ENCODE measurements at places on chromosomes 4 and X.

- H3K4me1 ChIP-seq, result peaks cover 16% of the 10 kb centered on the region
- DNase-seq, result no peak
- peak overlapping the region; percentile 94 for H3K4me3 ChIP-seq
- H3K27ac ChIP-seq, result no peak overlapping the region
- H3K36me3 ChIP-seq, result peaks cover 3% of the 10 kb centered on the region
Observed at GRCh38 chr4:151013491-151013890, 1.6 kb downstream of the LRBA start.

GRCh38 chr4:65696436-65696835, 26.1 kb upstream of the EPHA5 start:
- no peaks in the 10 kb centered on the region for H3K36me3 ChIP-seq
- H3K4me3 ChIP-seq, result no peak overlapping the region
- no peaks in the 10 kb centered on the region for H3K27me3 ChIP-seq
- no peak for DNase-seq

GRCh38 chr4:114684462-114684861, 85.9 kb downstream of the UGT8 start:
- no peaks in the 10 kb centered on the region for H3K36me3 ChIP-seq
- no peak overlapping the region for H3K4me3 ChIP-seq
- no peaks in the 10 kb centered on the region for H3K27me3 ChIP-seq

DNA sequence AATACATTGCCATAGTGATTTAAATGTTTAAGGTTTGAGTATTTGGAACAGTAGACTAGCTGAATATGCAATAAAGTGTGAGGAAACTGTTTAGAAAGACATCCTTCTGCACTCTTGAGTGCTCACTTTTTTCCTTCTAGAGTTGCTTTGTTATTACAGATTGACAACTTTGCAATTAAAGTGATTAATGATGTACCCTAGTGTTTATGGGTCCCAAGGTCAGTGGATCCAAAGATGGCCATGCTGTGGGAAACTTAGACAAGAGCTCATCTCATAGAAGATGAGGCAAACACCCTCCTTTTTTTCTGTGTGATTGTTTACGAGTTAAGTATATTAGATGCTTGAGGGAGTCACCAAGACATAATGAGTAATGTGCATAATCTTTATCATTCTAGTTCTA, 118.8 kb downstream of the PDLIM5 start:
- H3K27ac ChIP-seq, result no peak overlapping the region
- DNase-seq, result no peak
- no peaks in the 10 kb centered on the region for H3K4me1 ChIP-seq
- no peaks in the 10 kb centered on the region for H3K36me3 ChIP-seq
- H3K27me3 ChIP-seq, result no peaks in the 10 kb centered on the region
- H3K4me3 ChIP-seq, result no peak overlapping the region

DNA sequence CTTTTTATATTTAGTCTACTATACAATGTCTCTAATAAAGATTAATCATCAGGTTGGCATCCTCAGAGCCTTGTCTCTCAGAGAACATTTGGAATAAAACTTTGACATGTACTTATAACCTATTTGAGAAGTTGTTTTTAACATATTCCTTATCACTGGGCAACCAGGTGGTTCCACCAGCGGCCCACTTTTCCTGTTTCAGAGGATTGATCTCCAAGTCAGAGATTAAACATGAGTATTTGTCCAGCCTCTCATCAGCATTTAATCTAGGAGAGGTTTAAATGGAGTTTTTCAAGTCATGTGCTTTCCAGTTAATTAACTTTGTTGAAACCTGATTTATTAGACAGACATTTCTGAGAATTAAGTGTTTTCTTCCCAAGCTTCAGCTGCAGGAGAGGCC, 345.5 kb downstream of the GRXCR1 start:
- no peaks in the 10 kb centered on the region for H3K27me3 ChIP-seq
- no peaks in the 10 kb centered on the region for H3K36me3 ChIP-seq
- no peak overlapping the region for H3K4me3 ChIP-seq
- H3K27ac ChIP-seq, result no peak overlapping the region
- no peaks in the 10 kb centered on the region for H3K4me1 ChIP-seq

DNA sequence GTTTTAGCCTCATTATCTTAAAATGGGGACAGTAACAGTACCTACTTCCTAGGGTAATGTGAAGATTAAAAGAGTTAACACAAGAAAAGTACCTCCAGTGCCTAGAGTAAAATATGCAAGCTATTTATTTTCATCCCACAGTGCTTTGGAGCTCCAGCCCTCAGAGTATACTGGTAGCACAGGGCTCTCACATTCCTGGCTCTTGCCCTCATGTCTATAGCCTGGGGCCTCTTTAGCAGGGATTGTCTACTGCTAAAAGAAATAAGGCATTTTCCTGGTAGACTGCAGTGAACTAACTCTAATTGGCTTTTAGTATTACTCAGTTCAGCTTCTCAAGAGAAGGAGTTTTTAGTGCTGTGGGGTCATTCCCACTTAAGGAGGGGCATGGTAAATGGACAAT, 60.8 kb downstream of the RRAGB start:
- no peaks in the 10 kb centered on the region for H3K27me3 ChIP-seq
- H3K4me1 ChIP-seq, result no peaks in the 10 kb centered on the region
- DNase-seq, result no peak
- H3K36me3 ChIP-seq, result no peaks in the 10 kb centered on the region

DNA sequence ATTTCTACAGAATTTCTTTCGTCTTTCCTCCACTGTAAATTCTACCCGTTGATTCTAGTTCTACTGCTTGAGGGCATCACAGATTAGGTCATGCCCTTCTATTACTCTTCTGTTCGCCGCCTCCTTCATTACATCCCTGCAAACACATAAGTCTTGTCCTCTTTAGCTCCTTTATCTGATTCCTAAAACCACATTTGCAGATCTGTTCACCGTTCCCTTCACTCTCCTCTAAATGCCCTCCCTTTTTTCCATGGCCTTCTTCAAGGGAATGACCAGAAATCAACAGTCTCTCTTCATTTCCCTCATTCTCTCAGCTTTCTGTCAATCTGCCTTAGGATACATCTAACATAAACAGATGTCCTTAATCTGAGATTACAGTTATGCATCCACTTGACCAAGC, 43.1 kb downstream of the BTC start:
- no peaks in the 10 kb centered on the region for H3K27me3 ChIP-seq
- H3K4me1 ChIP-seq, result no peaks in the 10 kb centered on the region
- H3K27ac ChIP-seq, result no peak overlapping the region
- DNase-seq, result no peak
- H3K4me3 ChIP-seq, result no peak overlapping the region

- no peaks in the 10 kb centered on the region for H3K36me3 ChIP-seq
- DNase-seq, result no peak
- H3K4me3 ChIP-seq, result no peak overlapping the region
- no peaks in the 10 kb centered on the region for H3K27me3 ChIP-seq
- no peaks in the 10 kb centered on the region for H3K4me1 ChIP-seq
Observed at GRCh38 chr4:173801361-173801760, 271.3 kb upstream of the HAND2 start.

DNA sequence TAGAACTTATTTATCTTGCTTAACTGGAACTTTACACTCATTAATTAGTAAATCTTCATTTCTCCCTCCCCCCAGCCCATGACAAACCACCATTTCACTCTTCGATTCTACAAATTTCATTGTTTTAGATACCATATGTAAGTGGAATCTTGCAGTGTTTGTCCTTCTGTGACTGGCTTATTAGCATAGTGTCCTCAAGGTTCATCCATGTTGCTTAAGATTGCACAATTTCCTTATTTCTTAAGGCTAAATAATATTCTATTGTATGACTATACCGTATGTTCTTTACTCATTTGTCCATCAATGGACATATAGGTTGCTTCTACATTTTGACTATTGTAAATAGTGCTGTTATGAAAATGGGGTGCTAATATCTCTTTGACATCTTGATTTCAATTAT, 24.5 kb upstream of the RNF212 start:
- no peaks in the 10 kb centered on the region for H3K27me3 ChIP-seq
- H3K4me1 ChIP-seq, result peaks cover 2% of the 10 kb centered on the region
- peak overlapping the region; percentile 21 for H3K4me3 ChIP-seq
- no peak for DNase-seq
- no peaks in the 10 kb centered on the region for H3K36me3 ChIP-seq
- no peak overlapping the region for H3K27ac ChIP-seq
